Mononuclear cell (primary cell): ENCODE measurements at places on chromosomes 1 and 21. TPM values are rescaled to one million over a fixed set of nuclear protein-coding genes. Genes with fewer than 3 reads are reported as not detected.

Gene BCL2L15
- total RNA-seq: 1.6 TPM

Gene GNAT2
- not detected for total RNA-seq

Gene LZIC
- 28.1 TPM for total RNA-seq

Gene NBPF10
- 3.3 TPM for total RNA-seq

Gene CFHR1
- not detected for total RNA-seq

Gene PROK1
- total RNA-seq: not detected

Gene PTPRU
- 0.52 TPM for total RNA-seq

Gene B3GALT5
- not detected for total RNA-seq

Gene KCNJ15
- total RNA-seq: 0.42 TPM

Gene NMNAT1
- 1.7 TPM for total RNA-seq

Gene TSNAX
- total RNA-seq: 27.3 TPM

Gene TTC24
- total RNA-seq: 1.2 TPM

Gene ATP1A2
- total RNA-seq: 0.10 TPM

Gene NCAM2
- total RNA-seq: 0.10 TPM

Gene HPCAL4
- total RNA-seq: 5.5 TPM

Gene CNR2
- total RNA-seq: 3.3 TPM

Gene CNKSR1
- total RNA-seq: 0.42 TPM
